ENCODE measurements at places on chromosomes 6 and 20.

DNA sequence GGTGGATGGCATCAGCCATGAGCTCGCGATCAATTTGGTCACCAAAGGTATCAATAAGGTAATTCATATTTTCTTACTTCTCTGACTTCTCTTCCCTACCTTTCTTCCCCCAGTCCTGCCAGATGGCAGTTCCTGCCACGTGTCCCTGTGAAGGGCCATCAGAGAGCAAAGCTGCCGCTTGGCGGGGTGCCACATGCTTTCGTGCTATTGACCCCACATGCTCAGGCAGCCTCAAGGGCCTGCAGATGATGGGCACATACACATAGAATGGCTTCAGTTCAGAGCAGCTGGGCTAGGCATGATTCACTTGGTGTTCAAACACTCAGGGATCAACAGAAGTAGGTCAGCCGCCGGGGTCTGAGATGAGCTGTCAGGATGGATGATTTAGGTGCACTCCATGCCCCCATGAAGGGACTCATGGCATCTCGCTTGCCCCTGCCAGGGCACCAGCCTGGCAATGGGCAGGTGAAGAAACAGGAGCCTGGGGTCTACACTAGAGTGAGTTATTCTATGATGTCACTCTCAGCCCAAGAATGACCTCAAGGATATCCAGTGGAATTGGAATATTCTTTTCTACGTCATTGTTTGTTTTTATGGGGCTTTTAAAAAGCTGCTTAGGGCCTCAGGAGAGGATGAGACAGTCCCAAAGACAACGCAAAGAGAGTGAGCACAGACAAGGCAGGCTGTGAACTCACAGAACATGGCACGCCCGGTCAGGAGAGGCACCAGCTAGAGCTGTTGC, 25.5 kb downstream of the BANF2 start:
- DNase-seq = no peak

DNA sequence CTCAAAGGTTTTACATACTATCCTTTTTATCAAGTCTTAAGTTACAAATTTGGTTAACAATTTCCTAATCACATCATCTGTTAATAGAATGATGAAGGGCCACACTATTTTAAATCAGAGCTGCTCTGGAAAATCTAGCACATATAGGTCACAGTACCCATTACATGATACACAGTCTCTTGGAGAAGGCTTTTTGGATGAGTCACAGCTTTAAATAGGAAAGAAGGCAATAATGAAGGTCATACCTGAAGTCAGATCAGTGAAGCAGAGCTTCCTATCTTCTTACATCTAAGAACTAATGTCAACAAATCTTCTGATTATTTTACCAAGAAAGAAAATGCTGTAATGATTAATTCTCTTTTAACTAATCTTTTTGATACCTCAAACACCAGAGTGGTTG, 248.5 kb downstream of the BTBD9 start:
- DNase-seq = no peak

- DNase-seq = no peak
Observed at GRCh38 chr6:6277413-6277812, 43.0 kb downstream of the F13A1 start.

GRCh38 chr20:58585753-58586540, 65.1 kb upstream of the STX16 start:
- DNase-seq = no peak

- DNase-seq = no peak
Observed at GRCh38 chr20:4014031-4014474, 1.3 kb downstream of the RNF24 start.

- DNase-seq = no peak
Observed at GRCh38 chr20:5767493-5768098, 17.4 kb downstream of the SHLD1 start.

- no peak for DNase-seq
Observed at GRCh38 chr6:51139950-51140385, 321.3 kb downstream of the TFAP2B start.

GRCh38 chr20:11247046-11248010, 573.5 kb upstream of the JAG1 start:
- DNase-seq = no peak

DNA sequence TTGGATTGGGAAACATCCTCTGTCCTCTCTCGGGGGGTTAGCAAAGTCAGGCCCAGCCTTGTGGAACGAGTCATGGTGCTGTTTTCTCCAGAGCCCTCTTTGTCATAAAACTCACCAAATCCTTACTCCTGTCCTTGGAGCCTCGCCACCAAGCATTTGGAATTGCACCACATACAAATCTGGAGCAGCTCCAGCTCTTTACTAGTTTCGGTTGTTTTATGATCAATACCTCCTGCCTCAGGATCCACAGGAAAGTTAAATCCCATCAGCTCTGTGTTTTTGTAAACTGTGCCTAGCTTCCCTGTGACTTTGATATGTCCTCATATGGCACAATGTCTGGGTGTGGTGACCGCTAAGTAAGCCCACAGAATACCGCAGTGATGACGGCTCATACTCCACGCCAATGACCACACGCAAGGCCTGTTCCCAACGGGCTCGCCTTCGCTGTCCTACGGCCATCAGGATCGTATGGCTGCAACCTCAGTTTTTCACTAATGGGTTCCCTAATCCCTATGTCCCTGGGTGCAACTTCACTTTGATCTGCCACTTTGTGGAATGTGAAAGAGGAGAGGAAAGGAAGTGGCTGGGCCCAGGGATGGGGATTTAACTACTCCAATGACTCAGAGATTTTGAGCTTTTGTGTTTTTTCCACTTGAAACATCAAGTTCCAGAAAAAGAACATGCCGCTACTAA, 111.3 kb upstream of the FOXQ1 start:
- no peak for DNase-seq

GRCh38 chr20:19027971-19028370, 184.5 kb upstream of the SLC24A3 start:
- DNase-seq = no peak

GRCh38 chr6:89298680-89299465, 16.2 kb downstream of the GABRR2 start:
- DNase-seq = no peak

- DNase-seq = no peak
Observed at GRCh38 chr6:37016995-37017394, 11.5 kb downstream of the FGD2 start.

GRCh38 chr6:104227508-104227907, 632.2 kb downstream of the HACE1 start:
- no peak for DNase-seq

DNA sequence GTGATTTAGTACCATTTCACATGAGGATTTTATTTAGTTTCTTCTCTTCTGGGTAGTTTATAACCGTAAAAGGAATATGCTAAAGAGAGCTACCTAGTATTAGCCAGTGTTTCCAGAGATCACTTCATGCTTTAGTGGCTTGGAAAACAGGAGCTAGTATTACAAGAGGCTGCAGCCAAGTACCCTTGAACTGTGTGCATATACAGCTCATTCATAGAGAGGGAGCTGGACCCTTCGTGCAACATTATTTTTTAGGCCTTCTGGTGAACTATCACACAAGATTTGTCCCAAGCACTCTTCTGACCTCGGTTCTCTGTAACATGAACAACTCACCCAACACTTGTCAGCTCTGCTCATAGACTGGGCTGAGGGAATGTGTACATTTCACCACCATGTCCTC, 74.9 kb upstream of the RIN2 start:
- no peak for DNase-seq

- DNase-seq = no peak
Observed at GRCh38 chr6:73460056-73460455, 1.5 kb upstream of the MTO1 start.

DNA sequence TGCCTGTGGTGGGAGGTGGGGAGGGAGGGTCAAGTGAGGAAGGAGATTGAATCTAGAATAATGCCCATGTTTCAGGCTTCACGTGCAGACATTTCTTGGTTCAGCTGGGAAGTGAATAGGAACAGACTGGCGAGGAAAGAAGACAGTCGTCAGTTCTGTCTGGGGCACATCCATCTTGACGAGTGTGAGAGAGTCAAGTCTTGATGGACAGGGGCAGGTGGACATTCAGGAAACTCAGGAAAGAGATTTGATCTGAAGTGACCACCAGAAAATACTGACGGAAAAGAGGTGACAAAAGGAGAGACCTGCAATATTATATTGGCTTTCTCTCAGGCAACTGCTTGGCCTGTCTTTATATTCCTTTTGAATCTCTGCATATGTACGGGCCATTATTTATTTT, 68.6 kb downstream of the ESR1 start:
- DNase-seq = no peak

DNA sequence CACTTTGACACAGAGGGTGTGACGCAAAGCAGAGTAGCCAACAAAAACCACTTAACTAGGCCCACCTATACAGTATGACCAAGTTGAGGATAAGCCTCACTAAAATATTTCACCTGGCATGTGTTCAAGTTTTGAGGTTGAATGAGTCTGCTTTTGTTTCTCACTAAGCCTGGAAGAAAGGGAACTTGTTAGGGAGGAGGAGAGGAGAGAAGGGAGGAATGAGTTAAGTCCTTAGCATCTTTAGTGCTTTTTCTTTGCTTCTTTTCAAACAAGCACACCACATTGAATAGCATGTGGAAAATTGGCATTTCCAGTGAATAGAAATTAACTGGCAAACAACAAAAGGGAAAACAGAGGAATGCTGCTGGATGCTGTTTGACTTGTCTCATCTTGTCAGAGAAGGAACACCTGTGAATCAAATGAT, 461.9 kb downstream of the GJA1 start:
- no peak for DNase-seq

DNA sequence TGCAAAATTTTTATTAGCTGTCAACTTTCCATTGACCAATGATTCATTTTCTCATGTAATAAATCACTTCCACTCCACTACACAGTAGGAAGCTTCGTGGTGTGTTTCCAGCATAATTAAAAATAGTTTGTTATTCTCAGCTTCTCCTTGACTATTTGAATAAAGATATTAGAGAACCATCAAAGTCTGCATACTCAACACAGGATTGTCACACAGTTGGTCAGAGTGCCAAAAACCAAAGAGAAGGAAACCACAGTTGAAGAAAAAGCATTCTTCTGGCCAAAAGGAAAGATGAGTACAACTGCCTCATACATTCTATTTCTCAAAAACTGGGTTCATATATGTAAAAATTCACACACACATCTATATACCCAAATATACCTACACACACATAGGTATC, 455.1 kb upstream of the HSF2 start:
- no peak for DNase-seq

DNA sequence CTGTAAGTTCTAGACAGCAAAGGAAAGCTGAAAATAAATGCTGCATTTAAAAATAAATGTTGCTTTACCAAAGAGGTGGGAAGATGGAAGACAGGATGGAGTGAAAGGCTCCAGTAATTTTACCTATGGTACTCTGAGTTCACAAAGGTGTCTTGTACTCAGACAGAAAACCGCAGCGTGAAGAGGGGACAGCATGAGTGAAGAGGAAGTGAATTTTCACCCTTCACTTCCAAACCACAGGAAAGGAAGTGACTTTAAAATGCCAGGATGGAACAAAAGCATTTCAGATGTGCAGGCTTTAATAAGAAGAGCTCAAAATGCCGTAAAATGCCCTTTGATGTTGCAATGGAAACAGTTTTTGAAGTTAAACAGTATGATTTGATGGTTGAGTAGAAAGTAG, 91.2 kb upstream of the TINAG start:
- no peak for DNase-seq

DNA sequence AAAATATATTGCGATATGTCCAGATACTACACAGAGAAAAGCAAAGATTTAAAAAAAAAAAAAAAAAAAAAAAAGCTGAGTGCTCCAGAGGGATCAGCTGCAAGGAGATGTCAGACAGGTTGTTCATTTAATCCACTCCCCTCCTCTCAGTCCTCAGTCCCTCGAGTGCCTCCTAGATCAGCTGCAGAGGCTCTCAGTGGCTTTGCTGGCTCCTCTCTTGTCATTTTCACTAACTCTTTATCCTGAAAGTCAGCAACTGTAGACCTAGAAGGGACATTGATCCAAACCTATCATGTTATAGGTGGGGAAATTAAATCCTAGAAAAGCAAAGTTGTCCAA, 61.6 kb downstream of the KIAA0319 start:
- DNase-seq = no peak

GRCh38 chr6:169862043-169862891, 110.8 kb downstream of the ERMARD start:
- DNase-seq = no peak

- no peak for DNase-seq
Observed at GRCh38 chr6:7785243-7786035, 59.5 kb downstream of the BMP6 start.

GRCh38 chr6:126535138-126535537, 195.2 kb downstream of the CENPW start:
- no peak for DNase-seq

GRCh38 chr6:22809370-22809769, 240.0 kb downstream of the HDGFL1 start:
- no peak for DNase-seq

GRCh38 chr6:53109612-53110011, 39.0 kb downstream of the GCM1 start:
- DNase-seq = no peak

DNA sequence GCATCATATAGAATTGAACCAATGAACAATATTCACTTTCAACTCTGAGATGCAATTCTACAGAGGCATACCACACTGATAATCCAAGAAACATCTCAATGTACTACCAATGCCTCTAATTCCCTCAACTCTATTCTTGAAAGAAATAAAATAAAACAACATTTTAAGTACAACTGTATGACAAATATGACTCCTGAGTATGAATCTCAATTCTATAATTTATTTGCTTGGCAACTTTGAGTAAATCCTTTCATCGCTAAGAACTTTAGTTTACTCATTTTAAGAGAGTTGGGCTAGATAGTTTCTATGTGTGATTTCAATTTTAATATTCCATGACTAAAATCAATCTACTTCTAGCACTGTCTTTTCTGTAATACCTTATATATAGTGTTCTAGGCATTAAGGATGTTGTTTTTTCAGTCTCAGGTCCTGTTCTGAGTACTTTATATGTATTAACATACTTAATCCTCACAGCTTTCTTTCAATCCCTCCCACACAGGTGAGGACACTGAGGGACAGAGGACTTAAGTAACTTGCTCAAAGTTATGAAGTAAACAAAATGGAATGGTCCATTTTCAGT, 33.4 kb downstream of the GOPC start:
- no peak for DNase-seq

GRCh38 chr20:16187956-16188616, 385.2 kb downstream of the KIF16B start:
- no peak for DNase-seq

- no peak for DNase-seq
Observed at GRCh38 chr6:143745166-143746133, 67.7 kb downstream of the PHACTR2 start.

- DNase-seq = no peak
Observed at GRCh38 chr6:6910734-6911295, 196.9 kb upstream of the RREB1 start.

DNA sequence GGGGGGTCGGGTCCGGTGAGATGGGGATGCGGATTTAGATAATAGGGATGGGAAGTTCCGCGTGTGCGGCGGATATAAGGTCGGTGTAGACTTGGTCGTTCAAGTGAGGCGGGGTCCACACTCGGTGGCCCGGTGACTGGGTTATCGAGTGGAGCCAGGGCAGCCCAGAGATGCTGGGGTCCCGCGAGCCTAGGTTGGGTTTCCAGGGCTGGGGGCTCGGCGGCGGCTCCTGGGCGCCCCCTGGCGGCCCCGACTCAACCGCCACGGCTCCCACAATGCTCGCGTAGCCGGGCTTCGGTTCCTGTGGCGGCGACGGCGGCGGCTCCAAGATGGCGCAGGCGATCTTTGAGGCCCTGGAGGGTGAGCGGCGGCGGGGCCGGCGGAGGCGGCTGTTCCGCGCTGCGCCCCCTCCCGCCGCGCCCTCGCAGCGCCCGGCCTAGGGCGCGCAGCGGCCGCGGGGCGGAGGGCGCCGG, at the start of gene ZNF341:
Gene ZNF341, plus strand, starts transcription at position 304 of the 473 bp plus-strand sequence. Its CDS starts 26 bp downstream, at position 330.
- DNase-seq = peak; percentile 69

Data from stimulated activated CD8-positive, alpha-beta memory T cell treated with anti-CD3 and anti-CD28 coated beads, Interleukin-7, amount 100 ng/mL, for 4 hours (primary cell).